ENCODE measurements at places on chromosomes 16 and 17.

DNA sequence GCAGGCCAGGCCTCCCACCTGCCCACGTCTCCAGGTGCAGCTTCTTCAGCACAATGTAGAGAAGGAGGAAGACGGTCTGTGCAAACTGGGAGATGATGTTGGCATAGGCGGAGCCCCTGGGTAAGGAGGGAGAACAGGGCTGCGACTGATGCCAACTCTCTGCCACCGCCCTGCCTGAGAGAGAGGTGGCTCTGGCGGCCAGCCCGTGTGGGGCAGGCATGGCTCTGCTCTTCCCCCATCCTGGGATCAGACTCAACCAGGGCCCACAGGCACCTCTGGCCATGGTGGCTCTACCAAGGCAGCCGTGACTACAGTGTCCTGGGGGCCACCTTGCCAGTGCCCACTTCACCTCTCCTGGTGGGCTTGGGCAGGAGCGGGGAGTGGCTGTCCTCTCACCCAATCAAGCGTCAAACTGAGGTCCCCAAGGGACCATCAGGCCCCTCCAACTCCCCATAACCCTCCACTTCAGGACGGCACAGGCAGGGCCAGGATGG lies 8.6 kb downstream of the SLC47A2 start:
- DNase-seq = no peak

- no peak for DNase-seq
These were observed 3.7 kb downstream of the GGA2 start for GRCh38 chr16:23506606-23506994.

GRCh38 chr17:76884995-76885893 lies 17.0 kb downstream of the MGAT5B start:
- DNase-seq = no peak

DNA sequence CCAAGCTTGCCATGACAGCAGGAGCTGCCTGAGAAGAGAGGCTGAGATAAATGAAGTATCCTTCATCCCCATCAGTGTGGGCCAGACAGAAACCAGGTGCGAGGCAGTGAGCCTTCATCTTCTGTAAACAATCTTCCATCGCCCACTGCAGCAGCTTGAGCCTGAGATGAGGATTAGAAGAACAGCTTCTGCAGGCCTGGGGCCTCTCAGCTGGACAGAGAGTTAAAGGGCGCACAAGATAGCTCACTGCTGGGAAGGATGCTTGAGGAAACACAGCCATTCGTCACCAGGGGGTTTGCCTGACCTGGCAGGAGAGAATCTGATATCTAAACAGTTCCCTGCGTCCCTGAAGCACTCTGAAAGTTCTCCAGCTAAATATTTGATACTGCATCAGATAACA lies 27.1 kb downstream of the HOXB1 start:
- no peak for DNase-seq

DNA sequence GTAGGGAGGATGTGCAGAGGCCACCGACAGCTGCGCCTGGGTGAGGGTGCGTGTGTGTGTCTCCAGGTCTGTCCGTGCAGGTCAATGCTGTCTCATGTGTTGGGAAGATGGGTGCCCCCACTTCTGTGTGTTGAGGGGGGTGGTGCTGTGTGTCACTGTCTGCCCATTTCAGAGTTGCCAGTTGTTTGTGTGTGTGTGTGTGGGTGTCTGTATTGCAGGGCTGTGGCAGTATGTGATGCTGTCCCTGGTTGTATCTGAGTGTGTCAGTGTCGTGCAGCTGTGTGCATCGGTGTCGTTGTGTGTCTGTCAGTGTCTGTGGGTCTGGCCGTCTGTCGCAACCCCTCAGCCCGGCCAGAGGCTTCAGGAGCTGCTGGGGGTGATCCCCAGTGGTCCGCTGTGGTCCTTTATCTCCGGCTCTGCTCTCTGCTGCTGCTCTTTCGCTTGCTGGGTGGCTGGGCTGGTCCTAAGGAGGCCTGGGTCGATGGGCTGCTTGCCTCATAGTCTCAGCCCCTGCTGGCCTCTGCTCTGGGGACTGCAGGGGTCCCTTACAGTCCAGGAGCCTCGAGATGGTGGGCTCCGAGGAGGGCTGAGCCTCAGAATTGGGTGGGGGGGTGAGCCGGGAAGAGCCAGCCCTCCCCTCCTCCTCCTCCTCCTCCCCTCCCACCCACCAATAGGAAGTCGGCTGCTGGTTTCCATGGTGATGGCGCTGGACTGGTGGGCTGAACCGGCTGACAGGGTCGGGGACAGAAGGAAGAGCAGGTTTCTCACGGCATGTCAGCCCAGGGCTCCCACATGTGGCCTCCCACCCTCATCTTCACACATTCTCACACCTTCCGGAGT lies at the start of gene TSPOAP1:
TSPOAP1 (minus strand) TSS at position 601 of the 840 bp plus-strand sequence. CDS start 875 bp downstream, outside the sequence.
- peak; percentile 87 for DNase-seq

- DNase-seq = no peak
These were observed 103.1 kb downstream of the AATF start for GRCh38 chr17:37051833-37052232.

DNA sequence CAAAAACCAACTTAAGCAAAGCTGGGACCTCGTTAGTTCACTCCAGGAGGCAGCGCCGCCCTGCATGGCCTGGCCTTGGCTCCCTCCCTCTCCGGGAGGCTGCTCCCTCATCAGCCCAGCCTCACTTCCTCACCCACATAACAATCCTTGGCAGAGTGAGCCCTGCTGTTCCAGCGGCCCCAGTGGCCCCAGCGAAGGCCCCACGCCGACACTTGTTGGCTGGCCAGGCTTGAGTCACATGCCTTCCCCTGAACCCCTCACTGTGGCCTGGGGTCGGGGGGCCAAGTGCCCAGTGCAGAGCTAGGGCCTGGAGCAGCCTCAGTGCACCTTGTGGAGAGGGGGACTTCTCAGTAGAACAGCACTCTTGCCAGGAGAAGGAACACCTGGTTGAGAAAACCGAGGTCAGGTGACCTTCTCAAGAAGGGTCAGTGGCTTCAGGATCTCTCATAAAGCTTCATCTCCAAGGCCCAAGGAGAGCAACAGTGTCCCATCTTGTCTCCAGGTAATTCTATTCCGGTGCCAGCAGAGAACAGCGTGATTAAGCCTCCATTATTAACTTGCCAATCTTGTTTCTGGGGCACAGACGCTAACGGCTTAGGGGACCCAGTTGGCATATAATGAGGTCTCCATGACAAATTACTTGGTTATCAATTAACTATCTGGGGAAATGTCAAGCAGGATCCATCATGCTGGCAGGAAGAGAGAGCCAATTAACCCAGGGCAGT lies 26.8 kb downstream of the ENDOV start:
- no peak for DNase-seq

DNA sequence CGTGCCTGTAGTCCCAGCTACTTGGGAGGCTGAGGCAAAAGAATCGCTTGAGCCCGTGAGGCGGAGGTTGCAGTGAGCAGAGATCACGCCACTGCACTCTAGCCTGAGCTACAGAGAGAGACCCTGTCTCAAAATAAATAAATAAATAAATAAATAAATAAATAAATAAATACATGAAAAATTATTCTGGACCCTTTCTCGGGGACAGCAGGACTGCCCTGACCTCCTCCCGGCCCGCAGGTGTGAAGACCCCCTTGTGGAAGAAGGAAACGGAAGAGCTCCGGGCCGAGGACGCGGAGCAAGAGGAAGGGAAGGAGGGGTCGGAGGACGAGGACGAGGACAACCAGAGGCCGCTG lies 3.1 kb downstream of the C17orf50 start:
- no peak for DNase-seq

DNA sequence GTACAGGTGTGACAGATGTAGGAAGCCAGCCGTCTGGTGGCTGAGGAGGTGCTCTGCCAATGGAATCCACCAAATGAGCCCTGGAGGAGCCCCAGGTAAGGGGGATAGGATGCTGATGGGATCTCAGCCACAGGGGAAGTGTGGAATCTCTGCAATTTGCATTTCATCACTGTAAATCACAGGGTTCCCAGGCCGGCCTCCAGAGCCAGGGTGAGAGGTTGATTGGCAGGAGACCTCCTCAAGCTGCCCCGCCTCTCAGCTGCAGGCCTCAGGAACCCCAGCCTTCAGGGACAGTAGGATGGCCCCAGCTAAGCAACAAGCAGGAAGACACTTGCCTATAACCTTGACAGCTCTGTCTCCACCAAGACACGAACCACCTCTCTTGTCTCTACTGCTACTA lies 39.4 kb downstream of the RTN4RL1 start:
- no peak for DNase-seq

DNA sequence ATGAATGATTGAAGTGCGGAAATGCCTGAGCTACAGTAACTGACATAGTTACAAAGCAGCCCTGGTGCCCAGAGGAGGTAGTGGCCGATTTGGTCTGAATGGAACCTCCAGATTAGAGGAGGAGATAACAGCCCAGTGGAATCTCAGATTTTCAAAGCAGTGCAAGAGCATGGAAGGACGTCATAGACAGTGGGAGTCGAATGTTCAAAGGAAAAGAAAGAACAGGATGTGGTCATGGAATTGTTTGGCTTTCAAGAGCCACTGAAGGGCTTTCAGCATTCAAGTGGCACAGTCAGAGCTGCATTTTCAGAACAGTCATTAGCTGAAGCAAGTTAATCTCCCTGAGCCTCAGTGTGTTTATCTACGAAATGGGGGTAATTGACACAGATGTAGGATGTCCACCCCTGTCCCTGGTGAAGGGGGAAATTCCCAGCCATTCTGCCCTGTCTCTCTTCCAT lies 104.6 kb upstream of the CACNG3 start:
- peak; percentile 10 for DNase-seq

GRCh38 chr16:50902457-50902856 lies 160.6 kb downstream of the CYLD start:
- no peak for DNase-seq
